Naive thymus-derived CD4-positive, alpha-beta T cell (primary cell): ENCODE measurements at places on chromosomes 6 and 20.

DNA sequence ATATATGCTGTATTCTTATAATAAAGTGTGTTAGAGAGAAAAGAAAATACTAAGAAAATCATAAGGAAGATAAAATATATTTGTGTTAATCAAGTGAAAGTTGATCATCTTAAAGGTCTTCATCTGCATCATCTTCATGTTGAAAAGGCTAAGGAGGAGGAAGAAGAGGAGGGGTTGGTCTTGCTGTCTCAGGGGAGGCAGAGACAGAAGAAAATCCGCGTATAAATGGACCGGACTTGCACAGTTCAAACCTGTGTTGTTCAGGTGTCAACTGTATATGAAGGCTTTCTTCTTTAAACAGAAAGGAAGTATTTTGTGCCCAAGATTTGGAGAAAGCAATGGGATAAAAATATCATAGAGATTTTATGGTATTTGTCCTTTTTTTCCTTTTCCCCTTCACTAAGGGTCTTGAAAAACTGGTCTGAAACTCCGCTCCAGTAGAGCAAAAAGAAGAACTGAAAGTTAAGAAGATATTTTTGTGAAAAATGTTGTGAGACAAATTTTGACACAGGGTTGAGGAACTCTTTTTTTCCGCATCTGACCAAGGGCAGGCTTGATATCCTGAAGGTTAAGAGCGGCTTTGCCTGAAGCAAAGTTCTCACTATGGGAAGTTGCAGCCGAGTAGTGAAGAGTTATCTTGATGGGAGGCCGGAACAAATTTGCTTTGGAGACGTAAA is 350.7 kb downstream of the LAMA2 start:
- DNase-seq: no peak

DNA sequence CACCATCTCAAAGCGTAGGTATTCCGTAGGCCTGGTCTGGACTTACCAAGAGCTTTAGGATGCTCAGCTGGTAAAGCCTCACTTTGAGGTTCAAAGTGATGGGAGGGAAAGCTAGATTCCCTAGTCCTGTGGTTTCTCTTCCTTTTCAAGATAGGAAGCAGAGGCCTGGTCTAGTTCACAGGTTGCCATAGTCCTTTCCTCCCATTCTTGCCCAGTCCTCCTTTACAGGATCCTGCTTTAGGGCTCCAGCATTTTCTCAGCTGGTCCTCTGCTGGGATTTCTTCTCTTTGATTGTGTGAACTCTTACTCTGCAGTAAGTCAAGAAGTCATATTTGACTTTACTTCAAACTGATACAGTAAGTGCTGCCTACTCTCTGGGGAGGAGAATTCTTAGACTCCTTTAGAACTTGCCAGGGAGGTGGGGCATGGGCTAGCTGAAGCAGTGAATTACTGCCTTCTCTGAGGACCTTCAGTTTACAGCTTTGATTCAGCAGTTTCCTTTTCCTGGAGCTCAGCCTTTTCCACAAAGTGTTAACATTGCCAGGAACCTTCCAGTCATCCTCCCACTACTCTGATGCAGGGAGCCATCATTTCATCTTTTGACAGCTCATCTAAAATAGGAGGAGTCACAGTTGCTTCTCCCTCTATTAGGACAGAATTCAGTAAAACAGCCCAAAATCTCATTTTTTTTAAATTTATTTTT is 42.8 kb upstream of the PLCG1 start:
- DNase-seq: no peak

DNA sequence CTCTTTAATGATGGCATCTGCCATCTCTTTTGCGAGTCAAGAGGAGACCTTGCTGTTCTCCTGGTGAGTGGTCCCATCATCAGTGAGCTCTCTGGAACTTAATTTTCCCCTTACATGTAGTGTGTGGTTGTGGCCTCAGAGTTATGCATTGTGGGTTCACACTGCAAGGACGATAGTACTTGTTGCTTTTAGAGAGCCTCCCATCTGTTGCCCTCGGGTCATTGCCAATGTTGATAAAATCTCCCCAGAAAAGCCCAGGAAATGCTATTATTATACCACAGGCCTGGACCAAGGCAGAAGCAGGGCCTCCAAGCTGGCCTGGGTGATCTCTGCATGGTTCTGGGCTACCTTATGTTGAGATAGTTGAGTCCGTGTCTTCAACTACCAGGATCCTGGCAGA is 241.6 kb downstream of the BMP7 start:
- no peak for DNase-seq

DNA sequence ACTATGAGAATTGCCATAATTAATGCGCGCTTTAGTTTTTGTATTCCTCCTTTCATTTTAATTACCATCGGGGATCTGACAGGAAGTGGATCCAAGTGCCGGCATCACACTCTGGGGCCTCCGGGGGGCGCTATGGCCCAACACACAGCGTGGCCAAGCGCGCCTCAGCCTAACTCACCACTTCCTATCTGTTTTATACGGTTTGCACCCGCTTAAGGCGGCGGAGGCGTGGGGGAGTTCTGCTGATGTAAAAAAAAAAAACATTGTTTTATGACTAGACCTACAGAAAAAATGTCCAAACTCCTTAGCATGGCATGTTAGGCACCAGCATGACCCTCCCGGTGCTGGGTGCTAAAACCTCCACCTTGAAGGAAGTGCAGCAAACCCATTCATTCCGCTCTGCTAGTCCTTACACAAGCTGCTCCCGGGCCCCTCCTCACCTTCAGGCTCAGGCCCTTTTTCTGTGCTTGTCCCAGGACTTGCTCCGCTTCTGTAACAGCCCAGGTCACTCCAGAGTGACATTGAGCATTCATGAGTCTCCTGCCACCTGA is 4.5 kb upstream of the EBF4 start:
- DNase-seq: peak; percentile 80

- DNase-seq: no peak
These were observed 102.9 kb upstream of the TSHZ2 start for GRCh38 chr20:52869276-52869675.

- DNase-seq: no peak
These were observed 21.3 kb upstream of the PDE10A start for GRCh38 chr6:165684333-165684732.

- no peak for DNase-seq
These were observed 323.2 kb downstream of the ADGRB3 start for GRCh38 chr6:68958327-68958726.

- no peak for DNase-seq
These were observed 3.3 kb downstream of the NPBWR2 start for GRCh38 chr20:64103871-64104666.

DNA sequence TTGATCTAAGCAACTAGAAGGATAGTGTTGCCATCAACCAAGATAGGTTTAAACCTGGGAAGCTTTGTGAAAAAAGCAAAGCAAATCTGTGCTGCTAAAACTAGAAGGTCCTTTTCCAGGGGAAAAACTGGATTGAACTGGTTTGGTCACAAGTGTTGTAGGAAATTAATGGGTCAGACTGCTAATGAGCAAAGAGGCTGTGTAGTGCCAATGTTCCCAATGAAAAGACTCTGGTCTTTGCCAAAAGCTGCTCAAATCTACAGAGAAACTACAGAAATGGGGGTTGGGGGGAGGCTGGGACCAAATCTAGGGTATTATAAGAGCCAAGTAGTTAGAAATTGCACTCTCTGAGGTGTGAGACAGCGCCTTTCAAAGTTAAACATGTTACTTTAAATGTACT is 85.0 kb downstream of the PLCG1 start:
- no peak for DNase-seq

DNA sequence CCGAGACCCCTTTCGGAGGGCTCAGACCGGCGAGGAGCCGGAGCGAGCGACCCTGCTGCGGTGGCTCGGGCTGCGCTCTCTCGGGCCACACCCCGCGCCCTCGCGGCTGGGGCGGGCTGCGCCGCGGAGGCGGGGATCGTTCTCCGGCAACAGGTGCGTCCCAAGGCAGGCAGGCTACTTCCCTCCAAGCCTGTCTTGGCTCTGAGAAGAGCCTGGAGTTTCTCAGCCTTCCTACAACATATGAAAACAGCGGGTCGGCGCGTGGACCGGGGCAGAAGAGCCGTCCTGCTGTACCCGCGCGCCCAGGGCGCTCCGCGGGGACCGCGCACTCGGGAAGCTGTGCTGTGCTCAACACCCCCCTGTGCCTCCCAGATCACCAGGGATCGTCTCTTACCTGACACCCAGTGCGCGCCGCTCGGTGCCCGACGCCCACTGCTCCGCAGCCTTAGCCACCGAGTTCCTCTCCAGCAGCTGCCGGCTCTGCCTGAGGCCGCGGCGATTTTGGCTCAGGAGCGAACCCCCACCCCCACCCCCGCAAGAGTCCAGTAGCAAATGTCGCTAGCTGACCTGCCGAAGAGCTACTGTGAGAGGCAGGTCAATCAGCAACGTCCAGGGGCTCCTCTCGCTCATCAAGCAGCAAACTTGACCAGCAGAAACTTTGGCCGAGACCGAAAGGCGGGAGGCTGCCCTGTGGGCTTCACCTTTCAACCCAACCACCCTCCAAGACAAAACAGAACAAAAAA is 3.7 kb upstream of the OLIG3 start:
- no peak for DNase-seq

GRCh38 chr6:92701425-92702096 is 717.8 kb downstream of the EPHA7 start:
- no peak for DNase-seq

- no peak for DNase-seq
These were observed 10.9 kb upstream of the MBOAT1 start for GRCh38 chr6:20223141-20223540.

- DNase-seq: no peak
These were observed 247.3 kb downstream of the MAFB start for GRCh38 chr20:40441771-40442170.

- no peak for DNase-seq
These were observed 195.0 kb upstream of the MARCKS start for GRCh38 chr6:113662093-113662665.

- DNase-seq: no peak
These were observed 6.9 kb upstream of the C20orf203 start for GRCh38 chr20:32680544-32681174.

GRCh38 chr6:12436224-12436623 is 146.1 kb downstream of the EDN1 start:
- DNase-seq: no peak

DNA sequence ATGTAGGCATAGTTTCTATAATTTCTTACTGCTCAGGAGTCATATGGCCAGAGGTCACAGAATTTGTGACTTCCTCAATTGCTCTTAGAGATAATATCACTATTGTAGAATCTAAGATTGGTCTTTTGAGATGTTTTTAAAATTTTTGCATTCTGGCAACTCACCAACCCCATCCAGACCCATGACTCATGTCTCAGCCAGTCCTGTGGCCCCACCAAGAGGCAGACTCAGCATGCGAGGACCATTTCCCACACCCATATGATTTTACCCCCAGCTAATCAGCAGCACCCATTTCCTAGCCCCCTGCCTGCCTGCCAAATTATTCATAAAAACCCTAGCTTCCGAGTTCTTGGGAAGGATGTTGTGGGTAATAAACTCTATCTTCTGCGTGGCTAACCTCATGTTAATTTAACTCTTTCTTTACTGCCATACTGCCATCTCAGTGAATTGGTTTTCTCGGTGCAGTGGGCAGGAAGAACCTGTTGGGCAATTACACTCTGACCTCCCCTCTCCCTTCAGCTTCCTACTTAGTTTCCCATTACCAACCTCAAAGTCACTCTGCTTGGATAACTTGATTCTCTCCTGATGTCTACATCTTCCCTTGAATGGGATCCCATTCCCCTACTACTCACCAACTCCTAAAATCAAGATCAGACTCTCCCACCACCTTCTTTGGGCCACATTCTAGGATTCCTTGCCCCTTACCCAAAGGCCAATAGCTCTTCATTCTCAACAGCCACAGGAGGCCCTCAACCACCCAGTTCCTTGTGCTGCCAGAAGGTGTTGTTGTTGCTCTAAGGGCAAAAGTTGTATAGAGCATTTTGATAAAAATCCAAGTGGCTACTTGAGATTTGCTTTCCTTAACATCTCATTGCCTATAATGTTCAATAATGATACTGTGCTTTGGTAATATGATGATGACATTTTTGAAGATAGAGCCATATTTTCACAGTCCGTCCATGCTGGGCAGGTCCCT is 16.2 kb upstream of the IYD start:
- no peak for DNase-seq

DNA sequence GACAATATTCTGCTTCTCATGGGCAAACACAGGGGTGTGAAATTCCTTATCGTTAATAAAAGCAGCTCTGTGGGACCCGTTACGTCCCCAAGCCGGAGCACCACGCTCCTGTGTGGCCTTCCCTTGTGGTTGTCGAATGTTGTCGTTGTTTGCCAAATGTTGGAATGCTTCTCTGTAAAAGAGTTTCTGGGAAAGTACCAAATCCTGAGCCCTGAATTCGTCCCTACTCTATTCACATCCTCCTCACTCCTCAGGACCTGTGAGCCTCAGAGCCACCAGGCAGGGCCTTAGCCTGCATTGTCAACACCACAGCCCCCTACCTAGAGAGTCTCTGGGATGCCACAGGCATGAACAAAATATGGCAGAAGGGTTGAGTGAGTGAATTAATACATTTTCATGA is 64.0 kb downstream of the THBS2 start:
- no peak for DNase-seq

GRCh38 chr20:60262967-60263603 is 304.9 kb downstream of the CDH26 start:
- peak; percentile 43 for DNase-seq

- DNase-seq: no peak
These were observed 90.0 kb downstream of the RAMACL start for GRCh38 chr6:166496460-166496859.

- DNase-seq: no peak
These were observed 6.3 kb downstream of the SMOC2 start for GRCh38 chr6:168447282-168447681.

DNA sequence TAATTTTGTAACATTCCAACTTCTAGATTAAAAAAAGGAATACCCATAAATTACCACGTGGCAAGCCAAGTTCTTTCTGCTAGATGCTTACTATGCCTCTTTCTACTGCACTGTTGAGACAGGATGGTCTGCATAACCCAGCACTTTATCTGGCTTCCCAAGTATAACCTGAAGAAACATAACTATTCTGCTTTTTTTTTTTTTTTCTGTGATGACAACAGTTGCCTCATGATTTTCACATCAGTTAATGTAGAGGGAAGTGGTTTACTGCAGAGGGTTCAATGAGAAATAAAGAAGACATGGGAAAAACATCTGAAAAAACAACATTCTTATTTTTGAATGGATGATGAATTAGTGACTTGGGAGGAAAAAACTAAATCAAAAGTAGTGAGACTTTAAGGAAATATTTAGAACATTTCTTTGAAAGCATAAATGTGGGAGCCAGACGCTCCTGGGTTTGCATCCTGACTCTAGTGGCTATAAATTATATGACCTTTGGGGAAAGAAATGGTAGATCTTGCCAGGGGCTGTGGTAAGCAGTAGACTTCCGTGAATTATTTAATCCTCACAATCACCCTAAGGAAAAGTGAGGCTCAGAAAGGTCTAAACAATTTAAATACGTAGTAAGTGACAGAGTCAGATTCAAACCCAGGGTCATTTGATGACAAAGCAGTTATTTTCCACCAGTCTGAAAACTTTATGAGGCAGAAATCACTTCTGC is 230.7 kb downstream of the PHACTR1 start:
- DNase-seq: no peak

DNA sequence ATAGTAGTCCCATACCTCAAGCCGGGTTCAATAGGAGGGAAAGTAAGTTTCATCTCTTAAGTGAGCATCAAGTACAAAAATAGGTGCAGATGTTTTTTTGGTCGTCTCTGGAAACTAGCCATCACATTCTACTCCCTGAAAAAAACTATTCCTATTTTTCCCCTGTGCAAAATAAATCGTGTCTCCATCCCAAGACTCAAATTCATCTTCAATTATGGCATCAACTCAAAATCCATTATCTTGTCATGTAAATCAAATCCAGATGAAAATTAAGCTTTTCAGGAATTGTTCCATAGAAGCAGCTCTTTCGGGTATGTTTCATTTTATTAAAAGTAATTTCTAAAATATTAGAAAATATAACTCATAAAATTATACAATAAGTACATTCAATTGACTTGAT is 1368.4 kb downstream of the GRIK2 start:
- no peak for DNase-seq
